ENCODE measurements at places on chromosomes 16 and 17.

DNA sequence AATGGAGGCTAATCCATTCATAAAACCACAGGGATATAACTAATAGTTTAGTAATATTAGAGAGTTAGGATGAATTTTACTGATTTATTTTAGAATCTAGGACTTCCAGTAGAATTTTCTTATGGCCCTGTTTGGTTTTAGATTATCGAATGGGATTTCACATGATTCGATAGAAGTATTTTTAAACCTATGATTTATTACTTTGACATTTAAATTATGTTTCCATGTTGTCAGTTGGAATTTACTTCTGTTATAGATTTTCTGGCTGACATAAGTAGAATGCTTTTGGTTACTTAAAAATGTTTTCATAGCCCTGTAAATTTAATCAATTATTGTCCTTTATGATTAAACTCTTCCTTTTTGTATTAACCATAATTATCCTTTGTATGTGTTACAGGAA lies 158.8 kb downstream of the CHD9 start:
- DNase-seq = no peak

- DNase-seq = no peak
Observed at GRCh38 chr17:7845359-7846062, 9.4 kb upstream of the TMEM88 start.

GRCh38 chr16:58098207-58099096 lies 30.7 kb downstream of the CFAP20 start:
- DNase-seq = no peak

- DNase-seq = no peak
Observed at GRCh38 chr16:88552815-88553214, 17.4 kb upstream of the ZC3H18 start.

DNA sequence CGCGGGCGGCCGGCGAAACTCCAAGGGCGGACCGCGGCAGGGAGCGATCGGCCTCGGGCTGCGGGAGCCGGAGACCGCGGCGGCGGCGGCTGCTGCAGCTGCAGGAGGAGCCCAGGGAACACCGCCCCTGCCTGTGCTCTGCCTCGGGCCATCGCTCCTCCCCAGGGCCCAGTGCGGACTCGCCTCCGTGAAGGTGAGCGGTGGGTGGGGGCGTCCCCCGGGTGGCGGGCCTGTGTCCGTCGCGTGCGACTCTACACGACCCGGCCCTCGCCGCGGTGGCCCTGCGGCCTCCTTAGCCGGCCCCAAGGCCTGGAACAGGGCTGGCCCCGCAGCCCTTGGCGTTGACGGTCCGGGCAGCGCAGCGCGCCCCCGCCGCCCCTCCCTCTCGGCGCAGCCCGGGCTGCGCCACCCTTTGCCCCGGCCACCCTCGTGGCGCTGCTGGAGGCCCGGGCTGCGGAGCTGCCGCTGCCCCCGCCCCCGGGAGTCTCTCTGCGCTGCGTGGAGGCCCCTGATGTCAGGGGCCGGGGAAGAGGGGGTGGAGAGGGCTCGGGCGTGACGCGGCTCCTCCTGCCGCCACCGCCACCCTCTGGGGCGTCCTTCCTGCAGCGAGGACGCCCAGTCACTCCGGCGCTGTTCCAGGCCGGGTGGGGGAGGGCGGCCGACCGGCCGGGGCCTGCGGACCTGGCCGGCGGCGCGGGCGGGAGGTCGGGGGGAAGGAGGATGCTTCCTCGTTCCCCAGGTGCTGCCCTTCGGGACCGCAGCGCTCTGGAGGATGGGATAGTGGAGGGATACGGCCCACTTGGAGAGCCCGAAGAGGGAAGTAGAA lies 485 bp downstream of the DYNLL2 start:
- no peak for DNase-seq

GRCh38 chr16:85452364-85453193 lies 160.5 kb upstream of the GSE1 start:
- no peak for DNase-seq

GRCh38 chr17:41705271-41705991 lies 6.7 kb upstream of the GAST start:
- DNase-seq = no peak

DNA sequence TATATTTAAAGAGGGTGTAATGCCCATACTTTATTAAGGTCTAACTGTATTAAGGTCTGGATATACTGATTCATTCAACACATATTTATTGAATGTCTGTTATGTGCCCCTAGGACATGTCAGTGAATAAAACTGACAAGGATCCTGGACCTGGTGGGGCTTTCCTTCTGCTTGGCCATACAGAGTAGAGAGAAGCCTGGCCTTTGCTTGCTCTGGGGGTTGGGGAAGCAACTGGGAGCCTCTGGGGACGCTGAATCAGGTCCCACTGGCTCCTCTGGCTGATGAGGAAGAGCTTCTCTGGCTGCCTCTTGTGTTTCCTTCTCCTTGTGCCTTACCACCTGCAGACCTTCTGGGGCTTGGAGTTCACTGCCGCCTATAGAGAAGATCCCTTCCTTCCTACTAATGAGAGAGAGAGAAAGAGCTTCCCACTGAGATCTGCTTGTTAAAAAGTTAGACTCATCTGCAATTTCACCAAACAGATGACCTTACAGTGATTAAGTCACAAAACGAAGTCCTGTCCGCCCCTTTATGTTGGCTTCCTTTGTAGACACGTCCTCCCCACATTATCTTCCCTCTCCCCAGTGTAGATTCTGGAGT lies 49.7 kb downstream of the MSI2 start:
- DNase-seq = no peak

DNA sequence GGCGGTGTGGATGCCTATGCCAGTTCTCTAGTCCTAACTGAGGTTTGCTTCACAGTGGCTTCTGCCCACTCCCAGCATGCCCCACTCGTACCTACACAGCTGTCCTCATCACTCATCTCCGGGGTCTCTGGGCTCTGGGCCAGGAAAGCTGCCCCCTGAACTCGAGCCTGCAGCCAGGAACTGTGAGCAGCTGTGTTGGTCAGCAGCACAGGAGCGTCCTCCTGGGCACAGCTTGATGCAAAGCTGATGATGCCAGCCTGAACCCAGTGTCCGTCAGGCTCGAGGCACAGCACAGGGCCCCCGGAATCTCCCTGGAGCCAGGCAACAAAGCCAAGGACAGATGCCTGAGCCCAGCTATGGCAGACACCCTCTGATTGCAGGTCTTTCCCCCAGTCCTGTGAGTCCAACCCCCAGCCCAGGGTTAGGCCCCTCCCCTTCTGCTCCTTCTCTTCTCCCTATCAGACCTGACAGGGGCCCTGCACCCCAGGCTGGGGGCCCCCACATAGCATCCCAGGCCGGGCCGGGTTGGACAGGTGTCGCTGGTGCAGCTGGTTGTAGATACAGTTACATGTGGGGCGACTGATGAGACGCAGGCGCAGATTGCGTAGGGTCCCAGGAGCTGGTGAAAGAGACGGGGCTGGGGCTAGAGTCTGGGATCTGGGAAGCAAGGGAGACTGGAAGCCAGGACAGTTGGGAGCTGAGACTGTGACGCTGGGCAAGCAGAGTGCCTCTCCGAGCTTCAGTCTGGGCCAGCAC lies 2.7 kb downstream of the PRSS53 start:
- DNase-seq = no peak
